Hepatic stellate cell (primary cell): ENCODE measurements at places on chromosomes 3 and 15.

DNA sequence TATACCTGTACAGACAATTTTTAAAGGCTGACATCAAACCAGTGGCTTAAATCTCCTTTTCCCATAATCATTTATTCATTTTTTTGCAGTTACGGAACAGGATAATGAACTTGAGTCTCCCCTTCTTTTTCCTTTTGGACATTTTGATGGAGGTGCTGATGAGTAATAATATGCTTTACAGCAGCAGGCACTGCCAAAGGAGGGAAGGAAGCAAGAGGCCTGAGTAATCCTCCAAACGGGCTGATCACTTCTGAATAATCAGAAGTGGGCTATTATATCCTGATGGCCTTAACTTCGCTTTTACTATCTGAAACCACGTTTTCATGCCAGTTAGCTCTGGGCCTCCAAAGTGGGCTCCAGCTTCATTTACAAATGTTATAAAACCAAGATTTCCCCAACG is 527.2 kb downstream of the FOXP1 start:
- DNase-seq, result no peak

DNA sequence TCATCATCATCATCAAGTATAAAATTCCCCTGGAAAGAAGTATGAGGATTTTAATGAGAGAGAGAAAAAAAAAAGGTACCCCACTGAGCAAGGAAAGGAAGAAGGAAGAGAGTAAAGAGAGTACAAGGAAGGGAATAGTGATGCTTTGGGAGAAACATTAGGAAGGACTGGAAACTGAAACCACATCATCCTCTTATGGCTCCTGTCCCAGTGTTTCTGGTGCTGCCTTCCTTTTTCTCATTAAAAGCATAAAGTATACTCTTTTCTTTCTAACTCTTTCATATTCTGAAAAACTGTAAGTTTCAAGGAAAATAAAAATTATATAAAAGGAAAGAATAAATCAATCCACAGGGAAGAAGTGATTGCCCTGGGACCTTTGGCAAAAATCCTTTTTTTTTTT is 616.4 kb upstream of the CBLB start:
- no peak for DNase-seq

DNA sequence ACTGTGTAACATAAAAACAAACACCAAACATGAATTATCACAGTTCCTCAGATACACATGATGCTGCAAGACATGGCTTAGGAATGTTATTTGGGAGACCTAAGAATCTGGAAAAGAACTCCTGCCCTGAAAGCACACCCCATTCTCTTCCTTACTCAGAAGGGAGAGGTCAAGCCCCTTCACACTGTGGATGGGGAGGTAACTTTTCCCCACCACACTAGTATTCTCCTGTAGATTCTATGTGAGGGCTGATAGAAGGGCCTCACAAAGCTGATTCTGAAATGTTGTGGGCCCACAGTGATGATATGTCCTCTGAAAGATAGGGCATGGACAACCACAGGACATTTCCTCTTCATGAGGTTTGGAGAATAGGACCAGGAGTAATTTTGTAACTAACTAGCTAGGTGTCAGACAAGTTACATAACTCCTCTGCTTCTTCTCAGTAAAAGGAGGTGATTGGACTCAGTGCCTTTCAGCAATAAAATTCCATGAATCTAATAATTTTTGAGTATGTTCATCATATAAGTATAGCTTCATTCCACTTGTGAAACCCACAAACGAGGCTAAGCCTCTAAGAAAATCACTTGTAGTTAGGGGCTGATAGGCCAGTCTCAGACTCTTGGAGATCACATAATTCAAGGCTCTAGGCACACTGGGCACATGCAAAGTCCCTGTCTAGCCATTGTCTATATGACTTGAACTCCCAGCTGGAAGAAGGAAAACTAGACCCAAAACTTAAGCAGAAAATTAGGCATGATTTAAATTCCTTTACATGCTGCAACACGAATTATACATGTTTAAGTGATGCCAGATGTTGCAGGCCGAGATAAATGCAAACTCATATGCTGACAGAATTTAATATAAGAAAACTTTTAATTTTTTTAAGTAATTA is 7.5 kb downstream of the PTX3 start:
- no peak for DNase-seq

- no peak for DNase-seq
Observed at GRCh38 chr3:55468251-55468650, 18.9 kb downstream of the WNT5A start.

DNA sequence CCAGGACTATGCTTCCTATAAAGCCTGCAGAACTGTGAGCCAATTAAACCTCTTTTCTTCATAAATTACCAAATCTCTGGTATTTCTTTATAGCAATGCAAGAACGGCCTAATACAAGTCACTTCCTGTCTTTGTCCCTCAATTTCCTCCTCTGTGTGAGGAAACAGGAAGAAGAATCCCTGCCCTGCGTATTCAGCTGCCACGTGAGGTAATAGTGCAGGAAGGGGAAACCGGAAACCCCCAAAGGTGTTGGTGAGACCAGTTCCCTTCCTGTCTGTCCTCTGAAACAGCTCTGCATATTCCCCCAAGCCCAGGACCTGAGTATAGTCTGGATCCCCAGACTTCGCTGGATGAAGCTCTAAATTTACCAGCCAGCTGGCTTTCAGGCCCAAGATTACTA is 18.1 kb upstream of the PTPN23 start:
- DNase-seq, result no peak

- DNase-seq, result no peak
Observed at GRCh38 chr15:63308947-63309346, 31.5 kb downstream of the APH1B start.

- no peak for DNase-seq
Observed at GRCh38 chr3:45991341-45991740, 4.3 kb downstream of the FYCO1 start.

- no peak for DNase-seq
Observed at GRCh38 chr15:66638377-66638776, 63.7 kb upstream of the SMAD6 start.

DNA sequence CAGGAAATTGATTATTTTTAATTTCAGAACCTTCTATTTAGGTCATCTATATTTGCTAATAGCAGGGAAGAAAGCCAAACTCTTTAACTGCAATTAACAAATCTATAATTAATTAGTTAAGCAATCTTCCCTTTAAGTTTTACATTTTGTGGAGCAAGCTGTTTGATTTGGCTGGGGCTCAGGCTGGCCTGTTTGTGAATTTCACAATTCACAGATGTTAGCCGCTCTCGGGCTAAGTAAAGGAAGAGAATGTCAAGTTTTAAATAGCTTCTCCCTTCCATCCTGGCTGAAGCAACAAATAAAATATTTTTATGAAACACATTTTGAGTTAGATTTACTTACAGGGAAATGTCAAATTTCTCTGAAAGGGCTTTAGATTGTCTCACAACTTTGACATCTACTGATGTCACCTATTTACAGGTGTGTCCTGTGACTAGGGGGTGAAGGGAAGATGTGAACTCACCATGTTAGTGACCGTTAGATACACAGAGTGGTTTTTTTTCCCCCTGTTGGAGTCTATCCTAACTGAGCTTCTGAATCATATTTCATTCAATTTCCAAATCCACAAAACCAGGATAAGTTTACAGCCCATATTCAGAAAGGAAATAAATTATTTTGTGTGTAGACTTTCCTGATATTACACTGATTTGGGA is 1.3 kb upstream of the TP63 start:
- DNase-seq, result no peak

DNA sequence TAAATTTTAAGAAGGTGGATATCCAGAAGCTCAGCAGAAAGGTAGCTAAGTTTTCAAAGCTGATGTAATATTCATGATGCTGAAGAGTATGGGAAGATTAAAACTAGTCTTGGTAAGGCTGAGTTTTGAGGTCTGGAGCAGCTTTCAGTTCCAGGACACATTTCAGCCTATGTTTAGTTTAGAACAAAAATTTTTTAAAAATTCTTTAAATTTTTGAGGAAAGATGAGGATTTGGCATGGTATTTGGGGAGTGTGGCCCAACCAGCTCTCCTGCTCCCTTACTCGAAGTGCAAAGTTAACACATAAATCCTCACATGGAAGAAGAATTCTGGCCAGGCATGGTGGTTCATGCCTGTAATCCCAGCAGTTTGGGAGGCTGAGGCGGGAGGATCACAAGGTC is 1039.1 kb downstream of the NAALADL2 start:
- DNase-seq, result peak; percentile 7

GRCh38 chr3:158110658-158111018 is 749 bp downstream of the RSRC1 start:
- DNase-seq, result no peak

- no peak for DNase-seq
Observed at GRCh38 chr3:149958171-149958796, 12.4 kb downstream of the PFN2 start.

DNA sequence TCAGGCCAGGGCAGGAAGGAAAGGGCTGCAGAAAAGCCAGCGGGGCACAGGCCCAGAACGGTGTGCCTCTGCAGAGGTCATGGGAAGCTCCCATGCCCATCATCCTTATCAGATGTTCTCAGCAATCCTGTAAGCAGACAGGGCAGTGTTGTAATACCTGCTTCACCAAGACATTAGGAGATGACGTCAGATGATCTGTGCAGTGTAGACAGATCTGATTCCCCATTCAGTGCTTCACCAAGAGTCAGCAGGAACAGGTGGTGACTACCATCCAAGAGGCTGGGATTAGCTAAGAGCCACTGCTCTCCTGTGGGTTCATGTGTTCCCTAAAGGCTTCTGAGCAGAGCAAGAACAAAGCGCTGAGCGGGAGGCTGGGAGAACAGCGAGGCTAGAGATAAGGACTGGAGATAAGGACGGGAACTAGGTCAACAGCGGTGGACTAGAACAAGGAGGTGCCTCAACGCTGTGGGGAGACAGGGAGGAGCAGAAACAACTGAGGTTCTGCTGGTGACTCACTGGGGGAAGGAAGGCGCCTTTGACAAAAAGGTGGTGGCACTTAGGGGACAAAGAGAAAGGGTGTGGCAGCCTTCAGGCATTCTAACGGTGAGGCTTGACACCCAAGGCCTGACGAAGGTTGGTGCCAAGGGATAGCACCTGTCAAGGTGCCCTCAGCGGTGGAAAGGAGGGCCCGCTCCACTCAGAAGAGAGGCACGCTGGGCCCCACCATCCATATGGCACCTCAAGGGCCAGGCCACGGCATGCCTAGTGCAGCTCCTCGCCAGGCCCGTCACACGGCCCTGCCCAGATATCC is 28.4 kb downstream of the CCDC12 start:
- DNase-seq, result no peak

DNA sequence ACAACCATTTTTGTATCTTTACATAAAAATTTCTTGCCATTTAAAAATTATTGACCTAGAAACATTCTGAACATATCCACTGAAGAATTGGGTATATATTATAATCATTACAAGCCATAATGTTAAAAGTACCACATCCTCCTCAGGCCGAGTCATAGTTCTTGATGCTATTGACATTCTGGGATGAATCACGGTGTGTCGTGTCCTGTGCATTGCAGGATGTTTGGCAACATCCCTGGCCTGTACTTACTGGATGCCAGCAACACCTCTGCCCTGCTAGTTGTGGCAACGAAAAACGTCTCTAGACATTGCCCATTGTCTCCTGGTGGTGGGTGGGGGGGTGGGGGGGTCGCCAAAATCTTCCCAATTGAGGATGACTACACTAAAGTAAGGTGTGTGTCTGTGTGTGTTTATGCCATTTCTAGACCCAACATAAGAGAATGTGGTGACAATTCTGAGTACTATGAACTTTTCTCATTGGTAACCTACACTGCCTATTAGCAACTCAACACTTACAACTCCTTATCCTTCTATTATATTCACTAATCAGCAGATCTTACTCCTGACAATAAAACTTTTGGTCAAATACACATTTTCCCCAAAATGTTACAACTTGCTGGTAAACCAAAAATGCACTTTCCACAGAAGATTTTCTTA is 471.6 kb downstream of the FOXP1 start:
- DNase-seq, result no peak

DNA sequence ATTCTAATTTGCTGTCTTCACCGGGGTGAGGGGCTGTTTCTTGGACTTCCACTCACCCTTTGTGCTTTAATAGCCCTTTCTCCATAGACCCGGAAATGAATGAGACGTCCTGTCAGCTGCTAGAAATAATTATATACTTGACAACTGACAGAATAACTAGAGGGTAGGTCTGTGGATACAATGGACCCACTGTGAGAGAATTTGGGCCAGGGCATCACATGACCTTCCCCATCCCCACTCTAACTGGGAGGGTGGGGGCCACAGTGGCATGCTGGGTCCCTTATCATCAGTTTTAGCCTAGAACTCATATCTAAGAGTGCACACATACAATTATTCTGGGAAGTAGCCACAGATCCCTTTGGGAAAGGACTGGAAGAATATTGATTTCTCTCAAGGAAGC is 25.9 kb upstream of the MINAR1 start:
- no peak for DNase-seq
